ENCODE measurements at places on chromosomes 5 and 9.

DNA sequence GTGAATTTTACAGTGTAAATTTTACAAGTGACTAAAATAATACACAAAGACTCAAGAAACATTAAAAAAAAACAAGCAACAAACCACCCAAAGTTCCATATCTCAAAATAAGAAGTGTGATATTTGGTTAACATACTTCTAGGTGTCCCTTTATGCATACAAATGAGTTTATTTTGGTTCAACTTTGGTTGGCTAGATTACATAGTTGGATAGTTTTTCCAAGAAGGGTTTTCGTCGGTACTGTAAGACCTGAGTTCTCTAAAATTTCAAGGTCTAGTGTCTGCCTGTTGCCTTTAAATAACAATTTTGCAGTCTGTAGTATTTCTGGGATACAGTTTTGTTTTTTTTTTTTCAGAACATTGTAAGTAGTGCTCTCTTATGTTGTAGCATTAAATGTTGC, 58.8 kb upstream of the JAK2 start:
- DNase-seq: no peak

GRCh38 chr5:62138607-62139006, 167.4 kb upstream of the KIF2A start:
- no peak for DNase-seq

DNA sequence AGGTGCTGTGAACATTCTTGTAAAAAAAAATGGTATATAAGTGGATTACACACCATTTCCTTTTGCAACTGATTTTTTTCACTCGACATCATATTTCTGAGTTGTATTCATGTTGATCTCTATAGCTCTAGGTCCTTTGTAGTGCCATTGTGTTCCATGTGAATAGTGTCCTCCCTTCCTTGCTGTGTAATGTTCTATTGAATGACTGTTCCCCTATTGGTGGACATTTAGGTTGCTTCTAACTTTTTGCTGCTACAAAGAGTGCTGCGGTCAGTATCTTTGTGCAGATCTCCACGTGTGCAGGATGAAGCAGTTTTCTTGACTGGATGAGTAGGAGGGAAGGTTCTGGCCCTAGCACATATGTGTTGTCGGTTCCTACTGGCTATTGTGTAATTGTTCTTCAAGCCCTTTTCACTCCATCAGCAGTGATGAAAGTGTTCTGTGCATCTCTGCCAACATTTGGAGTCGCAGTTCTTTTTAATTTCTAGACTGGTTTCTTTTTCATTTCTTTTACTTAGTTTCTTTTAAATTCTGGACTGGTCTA, 20.2 kb downstream of the DAB2IP start:
- no peak for DNase-seq

- DNase-seq: no peak
Measured at GRCh38 chr5:156121234-156121633, 205.7 kb upstream of the SGCD start.

- DNase-seq: no peak
Measured at GRCh38 chr5:151072630-151073025, 8.2 kb downstream of the TNIP1 start.

DNA sequence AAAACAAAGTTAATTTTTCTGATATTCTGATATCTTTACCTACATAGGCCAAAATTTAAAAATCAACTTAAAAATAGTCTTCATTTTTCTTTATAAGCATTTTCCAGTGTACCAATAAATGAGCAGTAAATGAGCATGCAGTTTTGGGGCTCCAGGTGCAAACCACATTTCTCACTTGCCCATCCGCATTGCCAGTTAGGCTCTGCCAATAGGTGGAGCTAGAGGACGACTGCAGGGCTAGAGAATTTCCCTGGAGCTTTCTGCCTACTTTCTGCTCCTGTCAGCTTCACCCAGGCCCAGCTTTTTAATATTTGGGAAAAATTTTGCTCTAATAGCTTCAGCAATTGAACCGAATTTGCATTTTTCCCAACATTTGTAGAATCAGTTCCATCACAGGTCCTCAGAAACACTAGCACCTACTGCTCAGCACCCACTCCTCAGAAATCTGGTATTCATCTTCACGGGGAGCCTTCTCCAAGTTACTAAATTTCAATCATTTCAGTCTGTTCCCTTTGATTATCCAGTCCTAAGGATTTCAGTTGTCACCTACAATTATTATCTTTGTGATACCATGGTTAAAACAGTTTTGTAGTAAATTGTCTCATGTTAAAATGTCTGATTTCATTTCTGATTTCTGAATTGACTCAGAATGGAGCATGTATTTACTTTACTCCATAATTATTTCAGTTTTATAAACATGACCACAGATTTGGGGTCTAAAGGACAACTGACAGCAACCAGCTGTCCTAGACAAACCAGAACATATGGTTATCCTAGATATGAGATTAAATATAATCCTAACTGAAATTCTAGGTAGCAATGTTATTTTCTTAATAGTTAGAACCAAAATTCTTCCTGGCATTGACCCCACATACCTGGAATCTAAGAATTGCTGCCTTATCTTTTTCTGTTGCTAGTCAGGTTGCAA, 104.6 kb upstream of the FAM174A start:
- DNase-seq: peak; percentile 30

- no peak for DNase-seq
Measured at GRCh38 chr9:19583890-19584289, 175.1 kb downstream of the ACER2 start.

DNA sequence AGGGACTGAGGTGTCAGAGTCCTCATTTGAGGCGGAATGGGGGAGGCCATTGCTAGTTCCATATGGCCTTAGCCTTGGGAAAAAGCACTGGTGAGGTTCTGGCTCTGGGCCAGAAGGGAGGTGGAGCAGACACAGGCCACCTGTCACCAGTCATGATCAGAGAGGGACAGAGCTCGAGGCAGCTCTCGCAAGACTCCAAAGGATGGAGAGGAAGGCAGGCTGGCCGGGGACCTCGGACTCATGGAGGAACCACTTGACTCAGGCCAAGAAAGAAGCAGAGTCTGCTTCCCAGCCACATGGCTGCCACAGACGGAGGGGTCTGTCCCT, 29.2 kb upstream of the NSMF start:
- peak; percentile 90 for DNase-seq

DNA sequence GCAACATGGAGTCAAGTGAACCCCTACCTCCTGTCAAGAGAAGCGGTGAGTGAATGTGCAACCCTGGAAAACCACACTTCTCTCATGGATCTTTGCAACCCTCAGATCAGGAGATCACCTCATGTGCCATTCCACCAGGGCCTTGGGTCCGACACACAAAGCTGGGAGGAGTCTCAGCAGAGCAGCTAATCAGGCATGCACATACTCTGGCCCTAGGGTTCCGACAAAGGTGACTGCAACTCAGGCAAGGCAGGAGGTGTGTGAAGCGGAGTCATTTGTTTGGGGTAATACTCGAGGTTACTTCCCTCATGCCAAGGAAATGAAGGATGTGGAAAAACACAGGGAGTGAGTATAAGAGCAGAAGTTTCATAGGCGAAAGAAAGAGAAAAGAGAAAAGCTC, 96.1 kb downstream of the GABRG2 start:
- no peak for DNase-seq

DNA sequence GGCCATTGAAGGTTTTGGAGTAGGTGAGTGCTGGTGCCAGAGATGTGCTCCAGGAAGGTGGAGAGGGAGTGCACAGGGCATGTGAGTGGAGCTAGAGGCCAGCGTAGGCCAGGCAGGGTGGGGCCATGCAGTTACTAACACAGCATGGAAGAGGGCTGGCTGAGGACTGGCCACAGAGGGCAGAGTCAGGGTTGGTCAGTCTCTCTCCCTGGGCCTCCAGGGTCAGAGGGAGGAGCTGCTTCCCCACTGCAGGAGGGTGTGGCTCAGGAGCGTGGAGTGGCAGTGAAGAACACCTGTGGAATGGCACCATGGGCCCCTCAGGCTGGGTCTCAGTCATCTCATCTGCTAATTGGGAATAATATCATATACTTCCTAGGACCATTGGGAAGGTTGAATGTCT, 167.7 kb downstream of the MACROH2A1 start:
- no peak for DNase-seq

DNA sequence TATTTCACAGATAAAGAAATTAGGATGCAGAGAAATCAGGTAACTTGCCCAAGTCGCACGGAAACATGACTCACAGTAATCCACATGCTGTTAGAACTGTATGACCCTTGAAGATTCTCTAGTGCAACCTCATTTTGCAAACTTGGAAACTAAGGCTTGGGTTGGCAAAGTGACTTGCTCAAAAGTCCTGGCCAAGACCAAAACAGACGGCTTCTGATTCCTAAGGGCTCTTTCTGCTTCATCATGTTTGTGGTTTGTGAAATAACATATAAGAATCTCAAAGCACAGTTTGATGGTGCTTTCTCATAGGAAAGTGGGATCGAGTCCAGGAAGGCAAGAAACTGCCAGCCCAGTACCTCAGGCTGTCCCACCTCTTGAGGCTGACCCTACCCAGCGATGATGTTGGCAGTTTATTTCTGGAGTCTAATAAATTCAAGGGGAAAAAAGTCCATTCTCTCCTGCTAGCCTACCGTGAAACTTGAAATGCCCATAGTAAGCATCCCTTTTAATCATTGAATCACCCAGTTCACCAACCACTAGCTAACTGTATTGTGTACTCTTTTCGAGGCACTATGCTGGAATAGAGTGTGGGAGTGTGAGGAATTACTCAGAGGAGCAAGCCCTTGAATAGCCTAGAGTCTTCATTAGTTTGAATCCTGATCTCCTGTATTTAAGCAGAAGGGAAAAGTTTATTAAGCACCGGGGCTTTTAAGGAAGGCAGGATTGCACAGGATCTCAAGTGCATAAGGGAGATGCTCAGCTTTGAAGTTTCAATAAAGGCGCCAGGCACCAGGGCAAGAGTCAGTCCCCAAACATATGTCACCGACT, 14.1 kb downstream of the CAPSL start:
- no peak for DNase-seq

- DNase-seq: no peak
Measured at GRCh38 chr5:84374568-84374967, 10.1 kb downstream of the EDIL3 start.

- DNase-seq: no peak
Measured at GRCh38 chr9:5644501-5644900, 15.6 kb downstream of the RIC1 start.

DNA sequence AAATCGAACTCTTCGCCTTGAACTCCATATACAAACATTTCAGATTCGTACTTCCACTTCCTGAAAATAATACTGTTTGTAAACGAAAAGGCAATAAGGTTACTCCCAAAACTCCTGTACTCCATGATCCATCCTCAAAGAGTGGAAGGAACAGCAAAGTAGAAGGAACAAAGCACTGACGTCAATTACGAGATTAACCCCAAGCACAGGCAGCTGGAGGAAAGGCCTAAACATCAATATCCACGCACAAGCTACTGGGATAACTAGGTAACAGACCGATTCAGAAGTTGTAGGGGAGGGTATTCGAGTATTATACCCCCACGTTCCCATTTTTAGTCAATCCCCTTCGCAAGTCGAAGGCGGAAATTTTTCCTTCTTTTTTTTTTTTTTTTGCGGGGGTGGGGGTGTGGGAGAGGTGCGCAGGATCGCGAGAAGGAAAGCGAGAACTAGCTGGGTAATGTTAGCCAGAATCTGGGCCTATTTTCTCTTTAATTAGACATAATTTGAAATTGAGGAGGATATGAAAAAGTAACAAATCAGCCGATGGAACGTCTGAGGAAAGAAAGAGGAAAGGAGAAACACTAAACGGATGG, 909 bp downstream of the AFF4 start:
- peak; percentile 42 for DNase-seq

DNA sequence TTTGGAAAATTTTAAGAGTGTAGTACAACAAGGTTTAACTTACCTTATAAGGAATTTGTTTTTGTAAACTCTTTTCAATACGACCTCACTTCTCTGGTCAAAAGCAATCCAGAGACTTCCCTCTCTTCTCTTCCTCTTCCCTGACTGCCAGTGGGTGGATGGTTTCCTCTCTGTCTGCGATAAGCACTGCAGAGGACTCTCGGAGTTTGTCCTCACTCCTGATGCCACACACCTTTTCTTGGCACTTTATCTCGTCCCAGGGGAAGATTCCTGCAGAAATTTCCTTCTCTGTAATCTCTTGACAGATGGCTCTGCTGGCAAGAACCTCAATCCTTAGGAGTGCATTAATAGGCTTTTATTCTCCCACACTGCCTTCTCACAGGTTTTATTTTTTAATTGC, 641.6 kb downstream of the NR2F1-AS1 start:
- peak; percentile 89 for DNase-seq

- no peak for DNase-seq
Measured at GRCh38 chr5:8727396-8727795, 818.5 kb downstream of the SEMA5A start.

- no peak for DNase-seq
Measured at GRCh38 chr5:18850216-18850615, 1137.8 kb downstream of the CDH18 start.

DNA sequence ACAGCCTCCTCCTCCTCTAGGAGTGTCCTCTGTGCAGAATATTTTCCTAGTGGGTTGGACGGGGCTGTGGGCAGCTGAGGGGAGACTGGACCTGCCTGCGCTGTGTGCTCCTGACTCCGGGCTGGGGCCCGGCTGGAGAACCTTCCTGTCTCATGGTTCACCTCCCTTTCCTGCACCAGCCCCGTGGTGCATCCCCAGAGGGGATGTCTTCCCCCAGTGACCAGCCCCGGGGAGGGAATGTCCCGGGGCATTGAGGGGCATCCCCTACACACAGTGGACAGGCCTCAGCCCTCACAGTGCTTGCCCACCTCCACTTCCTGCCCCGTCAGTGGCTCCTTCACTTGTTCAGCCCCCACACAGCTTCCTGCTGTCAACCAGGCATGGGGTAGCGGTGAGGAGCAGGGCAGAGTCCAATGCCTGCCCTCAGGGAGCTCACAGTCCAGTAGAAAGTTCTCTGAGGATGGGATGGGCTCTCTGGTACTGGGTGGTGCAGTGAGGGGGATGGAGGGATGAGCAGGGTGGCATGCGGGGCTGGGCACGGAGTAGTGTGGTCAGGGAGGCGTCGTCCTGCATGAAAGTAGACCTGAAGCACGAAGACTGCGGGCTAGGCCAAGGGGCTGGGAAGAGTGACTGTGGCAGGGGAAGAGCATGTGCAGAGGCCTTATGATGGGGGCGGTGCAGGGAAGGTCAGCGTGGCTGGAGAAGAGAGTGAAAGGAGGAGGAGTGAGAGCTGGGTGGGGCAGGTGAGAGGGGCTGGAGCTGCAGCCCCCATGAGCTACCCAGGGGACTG, 52.1 kb upstream of the PITX1 start:
- DNase-seq: no peak

- DNase-seq: peak; percentile 30
Measured at GRCh38 chr5:177154003-177154643, 20.6 kb downstream of the NSD1 start.

- DNase-seq: no peak
Measured at GRCh38 chr5:101424530-101425175, 521.6 kb upstream of the ST8SIA4 start.

DNA sequence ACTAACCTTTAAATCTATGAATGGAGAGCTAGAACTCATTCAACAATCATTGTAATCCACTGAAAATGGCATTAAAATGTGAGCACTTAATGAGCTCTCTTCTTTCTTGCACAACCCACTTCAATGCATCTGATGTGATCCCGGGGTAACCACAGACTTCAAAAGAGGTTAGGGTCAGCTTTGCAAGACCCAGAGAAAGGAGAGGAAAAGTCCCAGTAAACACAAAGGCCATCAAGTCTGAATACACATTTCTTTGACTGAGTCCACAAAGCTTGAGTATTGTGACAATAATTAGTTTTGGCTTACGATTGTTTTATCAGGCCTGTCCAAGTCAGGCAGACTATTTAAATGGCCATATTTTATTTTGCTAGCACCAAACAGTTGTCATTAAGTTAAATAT, 148.8 kb upstream of the ZNF608 start:
- DNase-seq: no peak

Measured in cerebellar cortex (tissue), 1 donor.